Activated naive CD4-positive, alpha-beta T cell treated with Interleukin-2 at 50 U/mL for 16 hours (primary cell): ENCODE measurements at places on chromosomes 2 and 18.
A peak's percentile ranks its signal among the peaks of the same experiment; 100 is the strongest.

DNA sequence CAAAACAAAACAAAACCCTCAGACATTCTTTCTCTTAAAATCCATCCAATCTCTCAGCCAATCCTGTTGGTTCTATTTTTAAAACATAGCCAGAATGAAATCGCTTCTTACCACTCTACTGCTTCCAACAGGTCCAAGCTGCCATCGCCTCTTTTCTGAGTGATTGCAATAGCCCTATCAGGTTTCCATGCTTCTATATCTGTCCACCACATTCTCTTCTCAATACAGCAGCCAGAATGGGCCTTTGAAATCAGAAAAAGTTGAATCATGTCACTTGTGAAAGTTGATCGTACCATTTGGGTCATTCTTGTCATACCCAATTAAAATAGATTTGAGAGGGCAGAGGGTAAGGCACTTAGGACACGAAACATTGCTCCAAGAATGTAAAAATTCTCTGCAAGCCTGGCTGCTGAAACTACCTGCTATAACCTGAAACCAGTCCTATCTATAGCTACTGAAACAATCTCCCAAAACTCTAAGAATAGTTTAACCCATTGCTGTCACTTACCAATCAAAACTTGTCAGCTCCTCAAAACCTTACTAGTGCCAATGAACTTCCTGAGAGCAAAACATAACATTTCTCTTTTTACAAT is 3.3 kb upstream of the MTLN start:
- no peak for DNase-seq

GRCh38 chr2:73972846-73973245 is 11.9 kb upstream of the TET3 start:
- DNase-seq: no peak

DNA sequence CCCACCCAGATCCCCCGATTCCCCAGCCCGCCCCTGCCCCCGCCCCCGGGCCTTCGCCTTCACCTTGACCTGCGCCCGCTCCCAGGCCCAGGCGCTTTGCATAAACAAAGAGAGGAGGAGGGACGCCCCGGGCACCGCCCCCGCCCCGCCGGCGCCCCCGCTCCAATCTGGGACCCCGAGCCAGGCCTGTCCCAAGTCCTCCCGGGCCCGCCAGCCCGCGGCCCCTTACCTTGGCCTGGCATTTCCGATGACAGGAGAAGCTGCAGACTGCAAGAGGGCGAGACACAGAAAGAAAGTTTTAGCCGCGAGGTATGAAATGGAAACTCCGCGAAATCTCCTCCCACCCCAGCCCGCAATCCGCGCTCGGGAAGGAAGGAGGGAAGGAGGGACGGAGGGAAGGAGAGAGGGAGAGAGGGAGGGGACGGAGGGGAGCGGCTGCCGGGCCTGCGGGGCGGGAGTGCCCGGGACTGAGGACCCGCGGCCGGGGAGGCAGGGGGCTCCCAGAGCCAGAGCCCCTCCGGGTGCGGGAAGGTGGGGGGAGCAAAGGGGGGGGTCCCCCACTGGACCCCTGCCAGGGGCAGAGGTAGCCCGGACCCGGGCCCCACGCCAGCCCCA is 24.2 kb downstream of the TNS1 start:
- no peak for DNase-seq

- no peak for DNase-seq
Measured at GRCh38 chr2:174333017-174333371, 1.8 kb upstream of the SP9 start.

GRCh38 chr2:69269330-69269729 is 117.7 kb downstream of the GFPT1 start:
- no peak for DNase-seq

GRCh38 chr2:189657867-189658266 is 3.4 kb upstream of the ASNSD1 start:
- peak; percentile 33 for DNase-seq

DNA sequence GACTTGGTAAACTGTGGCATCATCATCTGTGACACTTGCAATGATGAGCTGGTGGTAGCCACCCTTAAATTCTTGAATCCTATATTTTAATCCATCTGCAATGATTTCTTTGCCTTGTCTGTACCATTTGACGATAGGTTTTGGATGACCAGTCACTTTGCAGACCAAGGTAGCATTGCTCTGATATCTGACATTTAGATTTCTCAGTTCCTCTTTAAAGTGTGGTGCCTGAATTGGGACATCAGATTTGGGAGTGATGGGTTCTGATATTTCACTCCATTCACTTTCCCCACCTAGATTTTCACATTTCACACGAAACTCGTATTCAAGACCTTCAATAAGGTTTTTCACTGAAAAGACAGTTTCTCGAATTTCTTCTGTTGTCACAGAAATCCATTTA is 55.8 kb downstream of the PLEKHA3 start:
- no peak for DNase-seq

DNA sequence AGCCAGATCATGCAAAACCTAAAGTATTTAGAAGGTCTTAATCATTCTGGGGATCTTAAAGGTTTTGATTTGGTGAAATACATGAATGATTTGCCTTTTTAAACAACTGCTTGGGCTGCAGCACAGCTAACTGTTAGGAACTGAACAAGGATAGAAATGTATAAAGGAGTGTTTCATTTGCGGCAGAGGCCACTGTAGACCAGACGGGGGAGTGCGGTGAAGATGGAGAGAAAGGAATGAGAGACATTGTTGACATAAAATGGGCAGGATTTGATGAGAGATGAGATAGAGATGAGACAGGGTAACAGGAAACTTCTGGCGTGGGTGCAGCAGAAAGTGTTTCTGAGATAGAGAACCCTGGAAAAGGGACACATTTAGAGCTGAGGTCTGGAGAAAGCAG is 308.1 kb downstream of the TMX3 start:
- DNase-seq: no peak
